ENCODE measurements at places on chromosomes 16 and 17.

- DNase-seq: peak; percentile 90
These were observed 218.5 kb upstream of the CIBAR2 start for GRCh38 chr16:85330694-85331188.

- peak; percentile 50 for DNase-seq
These were observed 1.5 kb upstream of the BAIAP3 start for GRCh38 chr16:1331712-1332617.

DNA sequence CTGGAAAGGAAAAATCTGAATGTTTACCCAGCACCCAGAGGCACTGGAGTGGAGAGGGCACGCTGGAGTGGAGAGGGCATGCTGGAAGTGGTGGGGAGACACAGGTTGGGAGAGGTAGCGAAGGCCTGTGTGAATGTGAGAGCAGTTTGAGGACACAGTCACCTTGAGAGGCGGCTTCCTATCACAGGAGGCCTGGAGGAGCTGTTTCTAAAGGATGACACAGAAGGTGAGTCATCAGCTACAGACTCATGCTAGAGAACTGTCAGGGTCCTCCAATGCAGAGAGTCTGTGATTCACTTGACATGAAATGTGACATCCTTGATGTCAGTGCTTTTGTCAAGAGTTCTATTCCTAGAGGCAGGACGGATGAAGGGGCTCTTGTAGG is 13.8 kb downstream of the CTRL start:
- DNase-seq: no peak

DNA sequence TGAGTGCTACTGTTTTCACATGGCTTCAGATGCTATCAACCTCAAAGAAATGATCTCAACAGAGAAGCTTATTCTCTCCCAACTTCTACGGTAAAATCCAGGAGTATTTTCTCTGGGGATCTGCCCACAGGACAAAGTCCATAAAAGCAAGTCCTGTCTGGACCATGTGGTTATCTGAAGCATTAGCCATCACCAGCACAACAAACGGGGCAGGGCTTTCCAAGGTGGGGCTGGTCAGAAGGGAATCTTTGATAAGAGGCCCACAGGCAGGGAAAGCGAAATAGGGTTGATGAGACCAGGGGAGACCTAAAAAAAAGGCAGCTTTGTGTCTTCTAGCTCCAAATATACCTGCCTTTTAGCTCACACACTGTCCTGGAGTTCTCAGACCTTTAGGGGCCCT is 38.7 kb upstream of the CACNG3 start:
- no peak for DNase-seq

- peak; percentile 23 for DNase-seq
These were observed 10.6 kb upstream of the TMIGD1 start for GRCh38 chr17:30344283-30345088.

DNA sequence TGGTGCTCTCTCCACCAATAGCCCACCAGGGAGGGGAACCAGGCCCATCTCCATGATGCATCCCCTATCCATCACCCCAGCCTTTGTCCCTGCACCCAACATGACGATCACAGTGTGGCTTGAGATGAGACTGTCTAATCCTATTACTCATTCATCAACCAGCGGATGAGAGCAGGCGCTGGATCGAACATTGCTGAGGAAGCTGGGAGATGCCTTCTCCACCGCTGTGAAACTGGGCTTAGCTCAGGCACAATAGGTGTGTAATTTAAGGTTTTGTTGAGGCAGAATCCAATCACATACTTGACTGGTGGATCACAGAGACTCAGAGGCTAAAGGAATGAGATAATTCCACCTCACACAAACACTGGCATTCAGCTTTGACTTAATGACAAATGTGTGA is 64.6 kb upstream of the IRX3 start:
- DNase-seq: peak; percentile 4

DNA sequence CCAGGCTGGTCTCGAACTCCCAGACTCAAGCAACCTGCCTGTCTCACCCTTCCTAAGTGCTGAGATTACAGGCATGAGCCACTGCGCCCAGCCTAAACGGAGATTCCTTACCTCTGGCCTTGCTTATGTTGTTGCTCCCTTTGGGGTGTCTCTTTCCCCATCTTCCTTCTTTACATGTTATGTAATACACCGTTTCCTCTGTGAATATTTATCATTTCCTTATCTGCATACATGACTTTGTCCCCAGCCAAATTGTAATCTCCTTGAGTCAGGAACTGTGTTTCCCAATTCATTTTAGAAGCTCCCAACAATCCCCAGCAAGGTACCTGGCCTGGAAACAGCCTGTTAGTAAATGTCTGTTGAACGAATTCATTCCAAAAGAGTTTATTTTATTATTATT is 15.7 kb downstream of the COPZ2 start:
- DNase-seq: no peak

- no peak for DNase-seq
These were observed 31.4 kb upstream of the PMFBP1 start for GRCh38 chr16:72203401-72203800.

- peak; percentile 21 for DNase-seq
These were observed 46.1 kb downstream of the ZNRF1 start for GRCh38 chr16:75044800-75045361.

- no peak for DNase-seq
These were observed at the start of gene FDXR for GRCh38 chr17:74872313-74873036. TSS of gene FDXR (minus strand) at chr17:74872994. CDS start at chr17:74872944, 50 bp downstream.

DNA sequence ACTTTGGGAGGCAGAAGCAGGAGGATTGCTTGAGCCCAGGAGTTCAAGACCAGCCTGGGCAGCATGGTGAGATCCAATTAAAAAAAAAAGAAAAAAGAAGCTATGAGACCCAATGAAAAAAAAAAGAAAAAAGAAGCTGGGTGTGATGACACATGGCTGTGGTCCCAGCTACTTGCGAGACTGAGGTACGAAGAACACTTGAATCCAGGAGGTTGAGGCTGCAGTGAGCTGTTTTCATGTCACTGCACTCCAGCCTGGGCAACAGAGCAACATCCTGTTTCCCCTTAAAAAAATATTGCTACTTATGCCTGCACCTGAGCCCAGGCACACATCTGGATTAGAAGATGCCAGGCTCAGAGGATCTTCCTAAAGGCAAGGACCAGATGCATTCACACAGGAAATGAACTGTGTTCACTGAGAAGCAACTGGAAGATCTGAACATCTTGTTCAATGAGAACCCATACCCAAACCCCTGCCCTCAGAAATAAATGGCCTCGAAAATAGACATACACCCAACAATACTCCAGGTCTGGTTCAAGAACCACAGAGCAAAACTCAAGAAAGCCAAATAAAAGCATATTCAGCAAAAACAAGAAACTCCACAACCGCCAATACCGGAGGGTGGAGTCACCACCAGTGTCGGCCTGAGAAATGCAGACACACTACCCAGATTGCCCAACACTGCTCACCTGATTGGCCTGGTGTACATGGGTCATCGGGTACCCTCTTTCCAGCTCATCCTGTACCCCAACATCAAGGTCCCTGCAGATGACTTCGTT is 4.4 kb downstream of the RNF135 start:
- no peak for DNase-seq

GRCh38 chr16:56898847-56899246 is 33.1 kb upstream of the HERPUD1 start:
- no peak for DNase-seq

GRCh38 chr17:12089809-12090384 is 69.2 kb downstream of the MAP2K4 start:
- DNase-seq: no peak

- DNase-seq: no peak
These were observed 43.7 kb upstream of the ZNF750 start for GRCh38 chr17:82883419-82884031.
